Activated T-cell treated with anti-CD3 and anti-CD28 coated beads for 48 hours (primary cell): ENCODE measurements at places on chromosomes 6 and 20.

DNA sequence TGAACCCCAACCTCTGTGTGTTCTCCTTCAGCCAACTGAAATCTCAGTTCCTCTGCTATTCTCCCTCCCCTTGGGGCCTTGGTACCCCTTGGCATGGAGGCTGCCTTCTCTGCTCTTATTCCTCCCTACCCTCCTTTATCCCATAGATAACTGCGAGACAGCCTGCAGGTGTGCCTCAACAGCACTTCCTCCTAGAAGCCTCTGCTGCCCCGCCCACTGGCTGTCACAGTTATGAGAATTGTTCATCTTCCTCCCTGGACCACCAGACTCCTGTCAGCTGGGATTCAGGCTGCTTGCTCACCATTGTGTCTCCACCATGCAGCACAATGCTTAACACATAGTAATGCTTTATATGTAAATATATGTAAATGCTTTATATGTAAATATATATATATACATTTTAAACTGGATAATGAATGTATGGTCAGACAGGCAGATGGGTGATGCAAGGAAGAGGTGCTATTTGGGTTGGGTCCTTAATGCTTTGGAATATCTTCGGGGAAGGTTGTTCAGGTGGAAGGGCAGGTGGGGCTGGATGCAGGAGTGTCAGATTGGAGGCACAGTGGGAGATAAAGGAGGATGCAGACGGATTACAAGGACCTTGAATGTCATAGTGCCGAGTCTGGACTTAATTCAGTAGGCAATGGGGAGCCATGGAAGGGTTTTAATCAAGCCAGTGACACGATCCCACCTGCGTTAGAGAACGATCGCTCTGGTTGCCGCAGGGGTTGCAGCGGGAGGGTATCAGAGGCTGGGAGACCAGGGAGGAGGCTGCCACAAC is 4.9 kb downstream of the CDH22 start:
- DNase-seq: no peak

GRCh38 chr6:22296067-22296466 is 769 bp downstream of the PRL start:
- no peak for DNase-seq

DNA sequence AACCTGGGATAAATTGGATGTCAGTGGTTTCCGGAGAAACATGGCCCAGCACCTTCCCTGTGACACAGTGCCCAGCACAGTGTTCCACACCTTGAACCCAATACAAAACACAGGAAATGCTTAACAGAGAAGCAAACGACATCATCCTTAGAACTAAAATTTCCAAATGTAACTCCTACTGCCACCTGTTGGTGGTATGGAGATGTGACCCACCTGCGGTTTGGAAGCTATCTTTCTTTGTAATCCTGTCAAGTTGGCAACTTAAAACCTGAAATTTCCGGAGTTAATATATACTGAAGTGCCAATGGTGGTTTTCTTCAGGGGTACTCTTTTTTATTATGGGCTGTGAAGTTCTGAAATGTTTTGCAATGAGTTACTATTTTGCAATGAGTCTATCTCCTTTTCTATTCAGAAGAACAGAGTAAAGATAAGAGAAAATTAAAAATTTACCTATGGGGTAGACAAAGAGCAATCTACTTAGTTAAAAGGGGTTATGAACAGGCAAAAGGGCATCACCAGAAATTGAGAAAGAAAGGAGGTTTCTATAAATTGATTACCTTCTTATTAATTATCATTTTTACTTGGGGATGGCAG is 658.8 kb downstream of the PTPRT start:
- no peak for DNase-seq

- DNase-seq: no peak
These were observed 79.7 kb downstream of the GRM4 start for GRCh38 chr6:34066218-34066571.

GRCh38 chr6:88775866-88776571 is 187.4 kb downstream of the RNGTT start:
- no peak for DNase-seq

DNA sequence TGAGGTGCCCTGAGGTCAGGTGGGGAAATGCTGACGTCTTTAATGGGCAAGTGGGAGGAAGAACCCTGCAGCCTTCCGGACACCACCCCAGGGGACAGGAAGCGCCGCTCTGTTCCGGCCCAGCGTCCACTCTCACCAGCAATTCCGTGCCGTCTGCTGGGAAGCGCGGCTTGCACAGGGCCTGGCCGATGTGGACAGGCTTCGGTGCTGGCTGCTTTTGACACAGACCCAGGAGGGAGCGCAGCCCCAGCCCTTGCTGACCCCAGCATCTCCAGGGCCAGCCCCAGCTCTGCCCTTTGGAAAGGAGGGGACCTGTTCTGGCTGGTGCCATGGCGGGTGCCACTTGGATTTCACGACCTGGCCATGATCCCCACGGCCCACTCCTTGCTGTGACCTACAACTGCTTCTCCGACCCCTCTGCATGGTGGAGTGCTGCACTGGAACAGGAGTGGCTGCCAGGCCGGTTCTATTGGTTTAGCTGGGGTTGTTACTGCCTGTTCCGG is 123.2 kb downstream of the DLL1 start:
- no peak for DNase-seq

- no peak for DNase-seq
These were observed 852.3 kb downstream of the QKI start for GRCh38 chr6:164266851-164267250.

GRCh38 chr6:83978324-83978734 is 55.2 kb upstream of the MRAP2 start:
- DNase-seq: no peak

- no peak for DNase-seq
These were observed 525.2 kb downstream of the PKHD1 start for GRCh38 chr6:51562198-51562597.

DNA sequence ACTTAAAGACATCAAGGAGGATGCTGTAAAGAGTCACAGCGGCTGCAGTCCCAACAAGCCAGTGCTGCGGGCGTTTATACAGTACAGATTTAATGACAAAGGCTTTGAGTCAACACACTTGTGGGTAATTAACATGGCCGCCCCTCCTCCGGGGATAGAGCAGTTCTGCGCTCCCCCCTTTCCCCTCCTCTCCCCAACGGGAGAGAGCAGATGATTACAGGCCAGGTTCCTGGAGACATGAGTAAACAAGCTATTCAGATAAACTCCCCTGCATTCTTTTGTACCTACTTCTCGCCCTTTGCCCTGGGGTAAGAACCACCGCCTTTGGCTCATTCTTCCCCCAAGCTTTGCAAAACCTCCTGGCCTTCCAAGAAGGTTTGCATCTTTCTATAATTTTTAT is 23.6 kb upstream of the FABP7 start:
- no peak for DNase-seq

DNA sequence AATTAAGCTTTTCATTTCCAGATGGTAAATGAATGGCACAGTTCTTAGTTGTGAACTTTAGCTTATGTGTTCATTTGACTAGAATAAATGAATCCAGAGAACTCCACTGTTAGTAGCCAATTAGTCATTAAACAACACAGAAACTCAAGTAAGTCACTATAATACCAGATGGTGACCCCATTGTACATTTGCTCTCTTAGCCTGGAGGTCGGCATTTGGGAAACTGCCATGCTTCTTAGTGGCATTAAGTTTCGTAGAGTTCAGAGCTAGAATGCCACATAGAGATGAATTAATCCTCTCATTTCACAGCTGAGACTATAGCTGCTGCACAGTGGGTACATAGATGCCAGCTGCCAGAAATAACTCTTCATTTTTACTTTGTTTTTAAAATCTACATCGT is 10.8 kb upstream of the DTNBP1 start:
- no peak for DNase-seq

DNA sequence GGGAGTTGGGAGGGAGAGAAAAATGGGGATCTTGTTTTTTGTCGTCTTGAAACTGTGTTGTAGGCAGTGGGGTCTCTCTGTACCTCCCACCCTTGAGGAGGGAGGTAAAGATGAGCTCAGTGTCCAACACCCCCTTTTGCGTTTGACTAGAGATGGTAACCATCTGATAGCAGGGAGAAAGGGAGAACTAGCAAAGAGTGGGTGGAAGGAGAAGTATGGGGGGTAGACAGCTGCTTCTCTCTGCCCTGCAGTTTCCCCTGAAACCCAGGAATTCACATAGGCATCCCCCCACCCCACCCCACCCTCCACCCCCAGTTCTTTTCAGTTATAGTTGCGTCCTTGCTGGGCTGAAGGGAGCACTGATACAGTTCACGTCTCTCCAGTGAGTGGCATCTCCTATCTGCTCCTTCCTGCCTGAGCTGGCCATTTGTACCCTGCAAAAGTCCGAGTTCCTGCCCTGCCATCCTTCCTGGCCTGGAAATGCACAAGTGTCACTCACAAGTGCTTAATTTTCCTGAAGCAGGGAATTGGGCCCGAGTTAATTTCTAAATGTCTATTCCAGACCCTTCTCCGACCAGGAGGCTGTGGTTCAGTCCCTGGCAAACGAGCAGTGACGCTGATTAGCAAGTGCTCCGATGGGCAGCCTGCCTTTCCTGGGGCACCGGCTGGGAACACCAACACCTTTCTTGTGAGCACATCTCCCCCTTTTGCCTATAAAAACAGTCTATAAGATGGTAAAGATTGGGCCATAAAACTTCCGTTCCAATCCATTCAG is 1.5 kb downstream of the SIRPA start:
- DNase-seq: no peak

- no peak for DNase-seq
These were observed 261.4 kb upstream of the IRAK1BP1 start for GRCh38 chr6:78605909-78606446.

- no peak for DNase-seq
These were observed 55.6 kb upstream of the CSE1L start for GRCh38 chr20:48990467-48990866.

GRCh38 chr20:58891718-58892140 is 39.2 kb downstream of the GNAS start:
- DNase-seq: no peak

- no peak for DNase-seq
These were observed 46.7 kb downstream of the KCNK5 start for GRCh38 chr6:39182604-39183003.

DNA sequence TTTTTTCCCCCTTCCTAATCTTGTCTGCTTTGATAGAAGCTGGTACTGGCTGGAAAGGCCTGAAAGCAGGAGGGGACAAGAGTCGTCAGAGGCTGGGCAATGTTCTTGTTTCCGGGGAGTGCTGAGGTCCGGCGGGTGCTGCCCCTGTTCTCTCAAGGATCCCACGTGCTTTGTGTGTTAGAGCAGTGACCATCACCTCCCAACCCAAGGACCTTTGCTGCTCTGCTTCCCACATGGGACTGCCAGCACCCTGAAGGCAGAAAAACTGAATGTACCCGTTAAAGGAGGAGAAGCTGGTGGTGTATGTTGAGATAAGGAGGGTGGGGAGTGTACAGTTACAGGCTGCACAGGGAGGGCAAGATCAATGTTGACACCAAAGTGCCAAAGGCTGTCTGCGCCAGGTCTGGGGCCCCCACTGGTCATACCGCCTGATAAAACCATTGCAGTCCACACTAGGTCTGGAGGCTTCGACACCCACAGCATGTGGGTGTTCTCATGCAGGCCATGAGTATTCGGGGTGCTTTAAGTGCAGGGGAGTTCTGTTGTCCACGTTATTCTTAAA is 15.0 kb downstream of the C20orf173 start:
- no peak for DNase-seq

GRCh38 chr6:63819831-63820230 is 184.2 kb downstream of the PHF3 start:
- DNase-seq: no peak

- no peak for DNase-seq
These were observed 296.2 kb downstream of the NRN1 start for GRCh38 chr6:5710516-5710915.

DNA sequence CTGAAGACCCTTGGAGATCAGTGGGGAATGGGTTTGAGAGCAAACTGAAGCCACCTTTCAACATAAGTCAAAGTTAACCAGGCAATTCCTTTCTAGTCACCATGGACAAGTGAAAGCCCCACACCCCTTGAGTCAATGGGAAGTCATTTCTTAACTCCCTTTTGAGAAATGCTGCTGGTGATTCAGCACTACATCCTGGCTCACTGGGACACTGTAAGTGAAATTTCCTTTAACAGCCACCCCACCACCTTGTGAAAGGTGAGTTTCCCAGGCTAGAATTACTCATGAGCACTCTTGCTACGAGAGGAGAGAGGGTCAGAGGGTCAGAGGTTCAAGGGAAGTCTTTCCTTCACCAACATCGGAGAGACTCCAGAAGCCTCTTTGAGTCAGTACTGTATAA is 93.3 kb upstream of the MARCKS start:
- peak; percentile 1 for DNase-seq

- DNase-seq: no peak
These were observed 15.9 kb upstream of the ADGRF1 start for GRCh38 chr6:47057830-47058540.

- DNase-seq: no peak
These were observed 202.2 kb downstream of the TASP1 start for GRCh38 chr20:13436530-13436929.

- DNase-seq: no peak
These were observed 29.3 kb downstream of the BCAS4 start for GRCh38 chr20:50824137-50824536.

- DNase-seq: no peak
These were observed 151.2 kb downstream of the RFX6 start for GRCh38 chr6:117028256-117028655.

DNA sequence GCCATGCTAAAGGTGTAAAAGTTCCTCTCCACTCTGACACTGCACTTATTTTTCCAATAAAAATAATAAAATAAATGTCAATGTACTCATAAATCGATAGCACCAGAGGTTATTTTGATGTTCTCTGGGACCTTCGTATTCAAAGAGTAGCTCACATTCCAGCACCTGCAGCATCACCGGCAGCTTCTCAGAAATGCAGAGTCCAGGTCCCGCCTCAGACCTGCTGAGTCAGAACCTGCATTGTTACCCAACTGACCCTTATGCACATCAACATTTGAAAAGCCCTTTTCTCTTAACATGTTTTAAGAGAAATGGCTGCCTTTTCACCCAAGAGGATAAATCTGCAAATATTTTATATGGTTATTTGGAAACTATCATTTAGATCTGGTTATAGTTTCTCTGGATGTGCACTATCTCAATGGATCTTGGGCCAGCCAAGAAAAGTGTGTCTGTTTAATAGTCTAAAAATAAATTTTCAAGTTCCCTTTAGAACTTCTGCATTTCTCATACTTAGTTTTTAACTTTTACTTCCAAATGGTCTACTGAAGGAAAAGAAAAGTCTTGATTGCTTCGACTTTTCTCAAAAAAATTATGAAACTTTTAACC is 216.2 kb upstream of the PRDM1 start:
- no peak for DNase-seq

DNA sequence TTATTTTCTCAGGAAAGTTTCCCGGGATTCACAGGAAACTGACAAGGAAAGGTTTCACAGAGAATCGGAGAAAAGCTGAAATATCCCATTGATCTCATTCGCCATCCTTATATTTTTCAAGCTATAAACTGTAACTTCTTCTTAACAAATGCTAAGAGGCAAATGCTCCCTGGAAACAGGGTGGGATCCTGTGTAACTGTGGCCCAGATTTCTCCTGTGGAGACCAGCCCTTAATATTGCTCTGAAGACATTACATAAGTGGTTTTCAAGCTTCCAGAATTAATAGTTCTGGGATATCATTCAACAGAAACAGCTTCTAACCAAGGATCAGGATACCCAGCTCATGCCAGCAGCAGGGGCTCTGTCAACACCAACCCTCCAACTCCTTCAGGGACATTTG is 69.2 kb downstream of the THBS2 start:
- no peak for DNase-seq
